ENCODE measurements at places on chromosomes 13 and 19. TPM values are rescaled to one million over a fixed set of nuclear protein-coding genes. Genes with fewer than 3 reads are reported as not detected.

The ZNF575 gene
- total RNA-seq: 0.80 TPM

DNA sequence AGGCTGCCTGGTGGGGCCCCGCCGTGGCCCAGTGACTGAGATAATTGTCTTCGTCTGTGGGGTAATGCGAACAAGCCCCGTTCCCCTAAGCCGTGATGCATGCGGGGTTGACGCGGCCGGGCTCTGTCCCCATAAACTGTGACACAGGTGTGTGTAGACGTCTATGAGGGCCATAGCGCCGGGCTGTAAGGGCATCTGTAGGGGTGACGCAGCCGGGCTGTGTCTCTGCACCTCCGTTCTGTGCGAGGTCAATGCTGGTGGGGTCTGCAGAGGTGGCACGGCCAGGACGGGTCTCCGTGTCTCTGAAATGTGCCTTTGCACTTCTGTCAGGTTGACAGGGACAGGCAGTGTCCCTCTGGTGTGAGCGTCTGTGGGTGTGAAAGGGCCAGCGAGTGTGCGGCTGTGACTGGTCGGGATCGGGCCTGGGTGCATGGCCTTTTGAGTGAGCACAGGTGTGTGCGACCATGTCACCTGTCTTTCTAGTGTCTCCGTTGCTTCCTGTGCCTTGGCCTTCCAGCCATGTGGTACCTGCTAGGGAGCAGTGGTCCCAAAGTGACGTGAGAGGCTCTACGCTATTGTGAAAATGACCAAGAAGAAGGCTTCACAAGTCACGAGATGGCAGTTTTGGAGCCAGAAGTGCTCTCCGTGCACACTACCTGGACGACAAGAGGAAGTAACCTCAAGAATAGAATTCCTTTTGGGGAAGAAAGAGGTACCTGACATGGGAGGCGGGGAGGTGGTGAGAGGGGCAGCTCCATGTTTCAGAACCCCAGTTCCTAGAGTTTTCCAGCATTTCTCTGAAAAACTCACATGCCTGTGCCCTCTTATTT, 16.4 kb upstream of the ZNF331 start:
- no peaks in the 10 kb centered on the region for H3K27me3 ChIP-seq
- peak overlapping the region; percentile 61 for H3K4me3 ChIP-seq
- H3K27ac ChIP-seq: peak overlapping the region; percentile 88
- no peak for DNase-seq
- peaks cover 15% of the 10 kb centered on the region for H3K4me1 ChIP-seq

The CKAP2 gene
- 4.5 TPM for total RNA-seq

The SLC10A2 gene
- not detected for total RNA-seq

DNA sequence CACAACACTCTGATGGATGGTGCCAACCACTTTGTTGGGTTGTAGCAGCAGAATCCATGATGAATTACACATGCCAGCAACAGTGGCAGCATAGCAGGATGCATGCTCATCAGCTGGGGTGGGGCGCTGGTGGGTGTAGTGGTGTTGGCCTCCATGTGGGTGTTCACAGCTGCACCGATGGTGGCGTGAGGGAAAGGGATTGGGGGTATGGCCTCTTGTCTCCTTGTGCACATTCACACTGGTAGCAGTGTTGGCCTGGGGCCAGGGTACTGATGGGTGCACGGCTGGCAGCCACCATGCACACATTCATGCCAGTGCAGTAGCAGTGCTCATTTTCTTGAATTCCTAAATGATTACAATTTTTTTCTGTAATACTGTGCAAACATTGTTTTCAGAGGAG, 2748.8 kb upstream of the PCDH20 start:
- no peaks in the 10 kb centered on the region for H3K36me3 ChIP-seq
- H3K4me1 ChIP-seq: no peaks in the 10 kb centered on the region
- DNase-seq: no peak
- H3K27ac ChIP-seq: no peak overlapping the region
- no peaks in the 10 kb centered on the region for H3K27me3 ChIP-seq
- H3K4me3 ChIP-seq: no peak overlapping the region

The ZNF844 gene
- 8.3 TPM for total RNA-seq

The MIDN gene
- total RNA-seq: 34.3 TPM

DNA sequence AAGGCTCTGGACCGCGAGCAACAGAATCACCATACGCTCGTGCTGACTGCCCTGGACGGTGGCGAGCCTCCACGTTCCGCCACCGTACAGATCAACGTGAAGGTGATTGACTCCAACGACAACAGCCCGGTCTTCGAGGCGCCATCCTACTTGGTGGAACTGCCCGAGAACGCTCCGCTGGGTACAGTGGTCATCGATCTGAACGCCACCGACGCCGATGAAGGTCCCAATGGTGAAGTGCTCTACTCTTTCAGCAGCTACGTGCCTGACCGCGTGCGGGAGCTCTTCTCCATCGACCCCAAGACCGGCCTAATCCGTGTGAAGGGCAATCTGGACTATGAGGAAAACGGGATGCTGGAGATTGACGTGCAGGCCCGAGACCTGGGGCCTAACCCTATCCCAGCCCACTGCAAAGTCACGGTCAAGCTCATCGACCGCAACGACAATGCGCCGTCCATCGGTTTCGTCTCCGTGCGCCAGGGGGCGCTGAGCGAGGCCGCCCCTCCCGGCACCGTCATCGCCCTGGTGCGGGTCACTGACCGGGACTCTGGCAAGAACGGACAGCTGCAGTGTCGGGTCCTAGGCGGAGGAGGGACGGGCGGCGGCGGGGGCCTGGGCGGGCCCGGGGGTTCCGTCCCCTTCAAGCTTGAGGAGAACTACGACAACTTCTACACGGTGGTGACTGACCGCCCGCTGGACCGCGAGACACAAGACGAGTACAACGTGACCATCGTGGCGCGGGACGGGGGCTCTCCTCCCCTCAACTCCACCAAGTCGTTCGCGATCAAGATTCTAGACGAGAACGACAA, 1.8 kb downstream of the PCDH17 start:
- peak; percentile 91 for DNase-seq
- H3K4me1 ChIP-seq: peaks cover 36% of the 10 kb centered on the region
- no peaks in the 10 kb centered on the region for H3K36me3 ChIP-seq
- peak overlapping the region; percentile 60 for H3K4me3 ChIP-seq
- peak overlapping the region; percentile 70 for H3K27ac ChIP-seq
- peaks cover 67% of the 10 kb centered on the region for H3K27me3 ChIP-seq

DNA sequence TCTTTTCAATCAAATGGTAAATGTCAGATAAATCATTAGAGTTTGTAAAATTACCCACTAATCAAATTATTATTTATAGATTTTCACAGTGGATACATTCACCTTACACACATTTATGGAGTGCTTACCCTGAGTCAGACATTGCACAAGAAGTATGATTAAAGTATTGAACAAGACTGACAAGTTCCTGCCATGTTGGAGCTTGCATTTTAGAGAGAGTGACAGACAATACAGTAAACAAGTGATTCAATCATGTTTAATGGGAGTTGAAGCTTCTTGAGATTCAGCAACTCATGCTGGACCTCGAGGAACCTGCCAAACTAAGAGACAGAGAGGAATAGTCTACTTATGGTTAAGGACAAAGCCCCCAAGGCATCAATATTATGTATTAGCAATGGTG, 487.8 kb downstream of the PCDH17 start:
- no peak overlapping the region for H3K4me3 ChIP-seq
- no peaks in the 10 kb centered on the region for H3K27me3 ChIP-seq
- no peak overlapping the region for H3K27ac ChIP-seq
- H3K36me3 ChIP-seq: no peaks in the 10 kb centered on the region
- DNase-seq: no peak
- H3K4me1 ChIP-seq: no peaks in the 10 kb centered on the region

The NPAS1 gene
- total RNA-seq: 0.34 TPM

GRCh38 chr13:34419025-34419424, 523.0 kb upstream of the NBEA start:
- DNase-seq: no peak
- no peaks in the 10 kb centered on the region for H3K36me3 ChIP-seq
- no peaks in the 10 kb centered on the region for H3K4me1 ChIP-seq
- H3K4me3 ChIP-seq: no peak overlapping the region

The DIAPH3 gene
- 0.17 TPM for total RNA-seq

DNA sequence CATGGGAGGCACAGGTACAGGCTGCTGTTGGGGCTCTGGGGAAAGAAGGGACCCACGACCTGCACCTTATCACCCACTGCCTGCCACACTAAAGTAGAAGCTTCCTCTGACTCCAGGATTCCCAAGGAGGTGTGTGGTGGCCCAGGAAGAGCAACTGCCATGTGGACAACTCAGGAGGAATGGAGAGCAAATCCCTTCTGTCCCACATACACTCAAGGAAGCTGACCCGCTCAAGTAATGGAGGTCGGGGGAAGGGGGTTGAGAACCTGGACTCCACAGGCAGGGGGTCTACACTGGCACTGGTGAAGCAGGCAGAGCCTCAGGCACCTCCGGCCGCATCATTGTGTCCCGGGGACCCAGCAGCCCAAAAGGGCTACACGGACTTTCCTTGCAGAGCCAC, 29.4 kb upstream of the SLC15A1 start:
- H3K27me3 ChIP-seq: no peaks in the 10 kb centered on the region
- H3K36me3 ChIP-seq: no peaks in the 10 kb centered on the region
- no peaks in the 10 kb centered on the region for H3K4me1 ChIP-seq
- DNase-seq: no peak
- H3K4me3 ChIP-seq: no peak overlapping the region
- no peak overlapping the region for H3K27ac ChIP-seq

GRCh38 chr13:49297338-49297737, 49.6 kb downstream of the CDADC1 start:
- H3K27ac ChIP-seq: no peak overlapping the region
- no peak overlapping the region for H3K4me3 ChIP-seq
- DNase-seq: no peak
- peaks cover 40% of the 10 kb centered on the region for H3K4me1 ChIP-seq
- no peaks in the 10 kb centered on the region for H3K36me3 ChIP-seq
- no peaks in the 10 kb centered on the region for H3K27me3 ChIP-seq
